Stimulated activated CD4-positive, alpha-beta T cell treated with anti-CD3 and anti-CD28 coated beads, Interleukin-1b, Interleukin-23, amount 100 ng/mL, for 1 hour (primary cell): ENCODE measurements at places on chromosomes 11 and 22.

GRCh38 chr22:20581503-20582170, 74.2 kb downstream of the MED15 start:
- no peak for DNase-seq

DNA sequence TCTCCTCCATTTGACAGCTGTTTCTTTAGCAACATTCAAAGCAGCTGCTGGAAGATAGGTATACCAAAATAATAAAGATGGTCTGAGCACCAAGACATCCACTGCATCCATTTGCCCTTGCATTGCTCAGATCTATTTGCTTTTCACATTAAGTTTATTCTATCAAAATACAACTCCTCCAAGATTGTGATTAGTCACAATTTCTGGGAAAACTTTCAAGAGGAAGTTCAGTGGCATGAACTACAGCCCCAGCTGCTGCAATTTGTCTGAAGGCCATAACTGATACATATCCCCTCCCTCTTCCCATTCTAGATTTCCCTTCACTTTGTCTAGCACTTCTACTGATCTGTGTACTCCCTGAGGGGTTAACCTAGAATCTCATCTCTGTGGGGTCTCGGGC, 117.5 kb upstream of the CEP126 start:
- no peak for DNase-seq

GRCh38 chr11:111531136-111531535, 9.4 kb upstream of the LAYN start:
- no peak for DNase-seq

GRCh38 chr11:48064306-48064705, 83.9 kb downstream of the PTPRJ start:
- DNase-seq = no peak

DNA sequence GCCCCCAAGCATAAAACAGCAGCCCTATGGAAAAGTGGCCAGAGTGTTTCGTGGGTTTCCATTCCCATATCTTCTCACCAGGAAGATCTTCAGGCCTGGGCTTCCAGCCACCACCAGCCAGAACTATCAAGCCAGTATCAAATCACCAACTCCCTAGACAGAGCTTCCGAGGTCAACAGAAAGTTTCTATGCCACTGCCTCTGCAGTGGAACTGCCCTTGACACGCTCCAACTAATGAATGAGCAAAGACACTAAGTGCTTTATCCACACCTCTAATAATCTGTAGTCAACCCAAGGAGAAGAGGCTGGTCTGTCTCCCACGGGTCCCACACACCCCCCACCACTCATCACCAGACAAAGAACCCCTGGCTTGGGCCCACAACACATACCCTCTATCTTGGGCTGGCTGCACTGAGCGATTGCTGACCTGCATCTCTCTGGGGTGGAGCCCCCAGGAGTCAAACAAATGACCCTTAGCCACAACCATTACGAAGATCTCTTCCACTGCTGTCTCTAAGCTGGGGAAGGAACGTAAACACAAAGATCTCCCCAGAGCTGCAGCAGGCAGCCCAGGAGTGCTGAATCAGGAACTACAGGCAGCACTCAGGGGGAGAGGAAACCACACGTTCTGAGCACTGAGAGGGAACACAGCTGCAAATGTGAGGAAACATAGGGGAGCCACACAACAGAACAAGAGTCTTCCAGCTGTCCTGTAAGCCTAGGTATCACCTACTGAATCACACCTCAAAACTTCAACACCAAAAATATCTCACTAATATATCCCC, 9.7 kb downstream of the OR5AN1 start:
- DNase-seq = no peak

DNA sequence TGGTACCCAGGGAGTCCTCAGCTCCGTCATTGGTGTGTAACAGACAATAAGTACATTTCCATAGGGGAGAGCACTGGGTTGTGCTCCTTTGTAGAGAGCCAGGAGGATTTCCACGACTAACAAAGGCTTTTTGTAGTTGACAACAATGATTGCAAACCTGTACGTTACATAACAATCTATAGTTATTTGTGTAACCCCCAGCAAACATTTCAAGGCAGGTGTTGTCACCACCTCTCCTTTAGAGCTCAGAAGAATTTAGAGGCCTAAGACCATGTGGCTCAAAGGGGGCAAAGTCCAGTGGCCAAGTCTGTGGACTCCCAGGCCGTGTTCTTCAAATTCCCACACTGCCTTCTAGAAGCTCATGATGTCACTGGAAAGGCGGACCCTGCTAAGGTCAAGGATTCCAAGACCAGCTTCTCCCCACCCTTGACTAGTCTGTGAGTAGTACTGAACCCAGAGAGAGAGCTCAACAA, 15.8 kb downstream of the RPL27A start:
- no peak for DNase-seq

GRCh38 chr11:128326791-128327190, 260.6 kb downstream of the ETS1 start:
- no peak for DNase-seq

DNA sequence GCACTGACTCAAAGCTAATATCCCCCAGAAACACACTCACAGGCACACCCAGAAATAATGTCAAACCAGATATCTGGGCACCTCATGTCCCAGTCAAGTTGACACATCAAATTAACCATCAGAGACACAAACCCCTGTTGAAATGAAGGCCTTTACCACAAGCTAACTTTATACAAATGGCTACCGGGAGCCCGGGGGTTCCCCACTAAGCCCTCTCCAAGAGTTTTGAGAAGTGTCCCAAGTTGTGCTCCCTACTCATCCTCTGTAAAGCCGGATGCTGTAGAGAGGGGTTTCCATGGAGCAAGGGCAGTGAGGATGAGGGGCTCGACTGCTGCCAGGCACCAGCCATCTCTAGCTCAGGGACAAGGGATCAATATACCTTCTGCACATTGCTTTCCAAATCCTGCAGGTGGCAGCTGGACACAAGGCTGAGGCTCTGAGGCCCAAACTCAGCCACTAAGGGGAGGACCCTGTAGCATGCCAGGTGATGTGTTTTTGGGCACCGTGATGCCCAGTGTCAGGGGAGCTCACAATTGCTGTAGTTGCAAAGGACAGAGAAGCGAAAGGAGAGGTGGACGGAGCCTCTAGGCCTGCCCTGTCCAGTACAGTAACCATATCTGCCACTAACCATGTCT, 145.7 kb downstream of the TTC17 start:
- DNase-seq = no peak

DNA sequence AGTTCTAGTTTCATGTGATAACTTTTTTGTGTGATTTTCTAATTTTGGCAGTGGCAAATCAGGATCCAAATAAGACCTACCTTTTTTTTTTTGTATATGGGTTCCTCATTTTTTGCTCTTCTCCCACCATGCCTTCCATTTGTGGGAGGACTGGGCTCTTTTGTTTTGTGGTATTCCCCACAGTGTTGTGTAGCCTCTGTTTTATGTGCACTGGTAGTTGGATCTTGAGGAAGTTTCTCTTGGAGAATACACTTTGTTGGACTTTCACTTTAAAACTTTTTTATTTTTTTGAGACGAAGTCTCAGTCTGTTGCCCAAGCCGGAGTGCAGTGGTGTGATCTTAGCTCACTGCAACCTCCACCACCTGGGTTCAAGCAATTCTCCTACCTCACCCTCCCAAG, 39.7 kb downstream of the PPP6R3 start:
- no peak for DNase-seq
